ENCODE measurements at places on chromosomes 5 and 9.

DNA sequence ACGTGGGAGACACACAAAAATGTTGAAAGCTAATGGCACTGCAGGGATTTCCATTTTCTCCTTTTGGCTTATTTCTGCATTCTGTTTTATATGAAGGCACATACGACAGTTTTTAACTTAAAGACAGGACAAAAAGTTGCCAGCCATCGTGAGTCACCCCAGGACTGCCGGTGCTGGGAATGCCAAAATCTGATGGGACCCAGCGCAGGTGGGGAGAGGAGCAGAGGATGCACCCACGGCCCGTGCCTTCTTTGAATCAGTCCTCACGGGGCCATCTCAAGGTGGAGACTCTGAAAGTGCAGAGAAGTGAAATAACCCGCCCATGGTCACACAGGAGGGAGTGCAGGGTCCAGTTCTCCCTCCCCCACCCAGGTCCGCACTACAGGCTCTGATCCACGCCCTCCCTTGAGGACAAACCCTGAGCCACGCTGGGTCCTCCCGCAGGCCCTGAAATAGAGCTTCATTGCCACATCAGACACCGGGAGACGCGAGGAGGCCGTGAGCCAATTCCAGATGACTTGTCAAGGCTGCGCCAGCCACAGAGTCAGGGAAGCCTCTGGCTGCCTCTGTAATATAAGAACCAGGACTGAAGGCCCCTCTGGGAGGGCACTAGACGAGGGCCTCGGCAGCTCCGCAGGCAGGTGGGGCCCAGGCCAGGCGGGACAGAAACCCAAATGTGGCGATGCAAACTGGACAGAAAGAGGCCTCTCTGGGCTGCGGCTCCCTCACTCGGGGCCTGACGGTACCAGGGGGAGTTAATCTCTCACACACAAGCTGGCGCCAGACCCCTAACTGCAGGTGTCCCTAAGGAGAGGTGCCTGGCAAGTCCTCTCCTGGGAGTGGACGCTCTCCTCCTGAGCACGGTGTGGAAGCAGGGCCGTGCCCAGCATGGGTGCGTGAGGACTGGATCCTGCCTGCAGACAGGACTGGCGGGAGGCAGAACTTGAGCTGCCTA is 22.9 kb downstream of the ADAMTS2 start:
- DNase-seq: no peak

- no peak for DNase-seq
Observed at GRCh38 chr5:135824541-135825041, 9.9 kb upstream of the SLC25A48 start.

GRCh38 chr9:99822109-99822805 is 572 bp downstream of the NR4A3 start:
- DNase-seq: no peak

DNA sequence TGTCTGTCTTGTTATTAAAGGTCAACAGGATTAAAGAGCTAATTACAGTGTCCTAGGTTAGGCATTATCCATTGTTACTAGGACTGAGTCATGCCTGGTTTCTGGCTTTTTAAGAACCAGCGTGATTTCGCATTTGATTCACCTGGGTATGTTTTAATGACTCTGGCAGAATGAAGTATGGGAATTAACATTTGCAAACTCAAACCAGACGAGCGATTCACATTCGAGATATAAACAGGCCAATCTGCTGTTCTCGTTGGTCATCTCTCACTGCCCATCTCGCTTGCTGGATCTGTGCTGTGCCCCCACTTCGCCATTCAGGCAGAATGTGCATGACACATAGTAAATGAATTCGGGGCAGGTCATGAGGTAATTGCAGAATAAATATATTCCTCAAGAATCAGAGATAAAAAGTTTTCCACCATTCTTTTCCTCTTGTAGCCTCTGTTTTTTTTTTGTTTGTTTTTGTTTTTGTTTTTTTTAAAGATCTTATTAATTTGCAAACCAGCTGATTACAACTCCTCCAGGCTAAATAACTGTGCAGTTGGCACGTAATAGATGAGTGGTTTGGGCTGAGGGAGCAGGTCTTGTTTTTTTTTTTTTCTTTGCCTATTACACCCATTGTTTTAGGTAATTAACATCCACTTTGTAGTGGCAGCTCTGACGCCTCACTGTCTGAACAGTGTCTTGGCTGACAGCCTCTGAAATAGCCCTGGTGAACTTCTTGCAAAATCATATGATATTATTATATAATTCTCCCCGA is 313.5 kb upstream of the MSX2 start:
- no peak for DNase-seq

- no peak for DNase-seq
Observed at GRCh38 chr5:137245438-137245837, 253.7 kb downstream of the SPOCK1 start.

DNA sequence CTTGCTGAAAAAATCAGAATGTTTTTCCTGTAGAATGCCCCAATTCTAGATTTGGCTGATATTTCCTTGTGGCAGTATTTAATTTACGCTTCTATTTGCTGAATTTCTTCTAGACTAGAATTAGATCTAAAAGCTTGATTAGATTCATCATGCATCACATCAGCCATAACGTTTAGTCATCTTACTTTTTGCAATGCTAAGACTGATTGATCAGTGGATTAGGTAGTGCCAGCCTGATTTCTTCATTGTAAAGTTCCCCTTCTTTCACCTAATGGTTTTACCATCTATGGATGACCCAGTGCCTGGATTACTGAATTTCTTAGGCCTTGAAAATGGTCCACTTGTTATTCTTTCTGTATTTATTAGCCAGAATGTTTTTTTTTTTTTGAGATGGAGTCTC is 83.9 kb downstream of the PBX3 start:
- DNase-seq: no peak

DNA sequence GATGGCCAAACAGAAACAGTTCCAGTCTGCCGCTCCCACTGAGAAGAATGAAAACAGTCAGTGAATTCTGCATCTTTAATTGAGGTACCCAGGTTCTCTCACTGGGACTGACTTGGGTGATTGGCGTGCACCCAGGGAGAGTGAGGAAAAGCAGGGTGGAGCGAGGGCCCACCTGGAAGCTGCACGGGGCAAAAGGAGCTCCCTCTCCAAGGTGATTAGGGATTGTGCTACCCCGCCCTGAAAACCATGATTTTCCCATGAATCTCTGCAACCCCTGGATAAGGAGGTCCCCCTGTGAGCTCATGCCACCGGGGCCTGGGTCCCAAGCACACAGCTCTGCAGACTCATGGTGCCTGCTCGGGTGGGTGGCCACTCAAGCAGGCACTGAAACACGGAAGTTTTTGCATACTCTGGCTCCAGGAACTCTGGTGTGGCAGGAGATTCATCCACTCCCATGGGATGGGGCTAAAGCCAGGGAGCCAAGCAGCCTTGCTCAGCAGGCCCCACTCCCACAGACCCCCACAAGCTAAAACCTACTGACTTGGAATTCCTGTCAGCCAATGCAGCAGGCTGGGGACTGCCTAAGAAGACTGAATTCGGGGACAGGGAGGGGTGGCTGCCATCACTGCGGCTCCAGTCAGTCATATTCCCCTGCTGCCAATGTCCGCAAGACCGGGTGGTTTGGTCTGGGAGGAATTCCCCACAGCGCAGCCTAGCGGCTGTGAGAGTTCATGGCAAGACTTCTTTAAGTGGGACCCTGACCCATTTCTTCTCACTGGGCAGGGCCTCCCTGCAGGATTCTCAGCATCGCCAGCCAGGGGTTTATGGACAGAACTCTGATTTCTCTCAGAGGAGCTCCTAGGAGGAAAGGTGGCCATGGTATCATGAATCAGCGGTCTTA is 652.2 kb upstream of the RGMB start:
- DNase-seq: no peak

DNA sequence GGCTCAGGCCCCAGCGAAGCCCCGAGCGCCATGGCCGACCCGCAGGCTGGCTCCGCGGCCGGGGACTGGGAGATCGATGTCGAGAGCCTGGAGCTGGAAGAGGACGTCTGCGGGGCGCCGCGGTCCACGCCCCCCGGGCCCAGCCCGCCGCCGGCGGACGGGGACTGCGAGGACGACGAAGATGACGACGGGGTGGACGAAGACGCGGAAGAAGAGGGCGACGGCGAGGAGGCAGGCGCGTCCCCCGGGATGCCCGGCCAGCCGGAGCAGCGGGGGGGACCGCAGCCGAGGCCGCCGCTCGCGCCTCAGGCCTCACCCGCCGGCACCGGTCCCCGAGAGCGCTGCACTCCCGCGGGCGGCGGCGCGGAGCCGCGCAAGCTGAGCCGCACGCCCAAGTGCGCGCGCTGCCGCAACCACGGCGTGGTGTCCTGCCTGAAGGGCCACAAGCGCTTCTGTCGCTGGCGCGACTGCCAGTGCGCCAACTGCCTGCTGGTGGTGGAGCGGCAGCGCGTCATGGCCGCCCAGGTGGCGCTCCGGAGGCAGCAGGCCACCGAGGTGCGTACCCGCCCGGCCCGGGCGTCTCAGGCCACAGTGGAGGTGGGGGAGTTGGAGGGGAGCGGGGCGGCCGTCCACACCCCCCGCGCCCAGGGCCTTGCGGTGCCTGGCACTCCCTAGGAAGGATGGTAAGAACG is 1.6 kb downstream of the DMRT2 start:
- no peak for DNase-seq

- DNase-seq: no peak
Observed at GRCh38 chr5:96253140-96253539, 179.9 kb downstream of the PCSK1 start.

DNA sequence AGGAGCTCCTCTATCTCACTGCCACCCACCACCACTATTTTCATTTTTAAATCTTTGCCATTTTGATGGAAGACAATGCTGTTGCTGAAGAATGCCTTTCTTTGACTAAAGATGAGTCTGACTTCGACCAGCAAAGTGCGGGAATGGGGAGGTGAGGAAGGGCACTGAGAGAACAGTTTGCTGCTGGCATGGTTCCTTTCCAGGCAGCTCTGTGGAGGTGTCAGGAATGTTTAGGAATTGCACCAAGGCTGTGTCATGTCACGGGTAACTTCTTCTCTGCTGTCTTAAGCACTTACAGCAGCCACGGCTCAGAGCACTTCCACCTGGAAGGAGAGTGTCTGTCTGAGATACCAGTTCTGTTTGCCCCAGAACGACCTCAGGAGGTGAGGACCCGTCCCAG is 41.4 kb upstream of the SHB start:
- DNase-seq: no peak

DNA sequence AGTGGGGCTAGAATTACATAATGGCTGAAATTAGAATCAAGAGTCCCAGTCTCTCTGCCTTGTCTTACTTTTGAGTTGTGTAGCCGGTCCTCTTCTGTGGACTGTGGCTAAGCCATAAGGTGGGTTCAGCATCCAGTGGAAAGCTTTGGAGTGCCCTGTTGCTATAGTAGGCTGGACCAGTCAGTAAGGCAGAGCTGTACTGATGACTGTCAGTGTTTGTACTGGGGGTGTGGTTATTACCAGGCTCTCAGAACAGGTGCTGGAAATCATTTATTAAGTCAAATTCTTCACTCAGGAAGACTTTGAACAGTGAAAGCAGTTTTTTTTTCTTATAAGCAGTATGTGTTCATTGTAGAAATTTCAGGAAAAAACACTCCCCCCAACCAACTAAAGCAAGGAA is 129.4 kb downstream of the ZSWIM6 start:
- DNase-seq: no peak

- DNase-seq: no peak
Observed at GRCh38 chr5:1412163-1412562, 33.1 kb downstream of the SLC6A3 start.

All from esophagus squamous epithelium (tissue), 5 donors.